Stimulated activated CD8-positive, alpha-beta memory T cell treated with anti-CD3 and anti-CD28 coated beads, Interleukin-4, amount 100 ng/mL, for 1 hour (primary cell): ENCODE measurements at places on chromosomes 4 and X.

- no peak for DNase-seq
Measured at GRCh38 chr4:68416591-68416990, 30.7 kb upstream of the TMPRSS11E start.

GRCh38 chr4:7074426-7074825 is 6.6 kb upstream of the GRPEL1 start:
- DNase-seq, result no peak

DNA sequence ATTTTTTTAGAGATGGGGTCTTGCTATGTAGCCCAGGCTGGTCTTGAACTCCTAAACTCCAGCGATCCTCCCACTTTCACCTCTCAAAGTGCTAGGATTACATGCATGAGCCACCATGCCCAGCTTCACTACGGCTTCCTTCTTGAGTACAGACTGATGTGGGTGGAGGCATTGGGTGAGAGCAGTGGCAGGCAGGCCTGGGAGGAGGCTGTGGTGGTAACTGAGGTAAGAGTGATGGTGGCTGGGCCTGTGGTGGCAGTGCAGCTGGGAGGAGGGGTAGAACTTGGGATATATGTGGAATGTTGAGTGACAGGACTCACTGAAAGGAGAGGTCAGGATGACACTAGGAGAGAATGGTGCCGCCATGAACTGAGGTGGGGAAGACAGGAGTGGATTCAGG is 80.9 kb downstream of the MED28 start:
- DNase-seq, result no peak

DNA sequence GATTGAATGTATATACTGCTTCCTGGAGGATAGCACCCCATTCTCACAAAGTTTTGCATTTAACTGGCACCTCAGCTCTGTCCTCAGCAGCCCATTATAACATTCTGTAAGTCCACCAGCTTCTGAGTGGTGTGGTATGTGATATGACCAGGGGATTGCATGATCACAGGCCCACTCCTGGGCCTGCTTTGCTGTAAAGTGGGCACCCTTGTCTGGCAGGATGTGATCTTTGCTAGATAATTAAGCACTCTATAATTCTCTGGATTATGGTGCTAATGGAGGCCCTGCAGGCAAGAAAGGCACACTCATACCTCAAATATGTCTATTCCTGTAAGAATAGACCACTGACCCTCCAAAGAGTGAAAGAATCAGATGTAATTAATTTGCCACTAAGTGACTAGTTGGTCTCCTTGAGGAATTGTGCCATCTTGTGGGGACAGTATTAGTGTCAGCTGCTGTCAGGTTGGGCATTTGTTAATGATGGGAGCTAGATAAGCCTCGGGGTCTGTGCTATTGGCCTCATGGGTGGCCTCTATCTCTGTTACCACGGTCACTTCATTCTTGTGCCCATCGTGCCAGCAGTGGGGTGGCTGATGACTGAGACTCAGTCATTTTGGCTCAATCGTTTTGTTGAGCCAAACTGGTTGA is 2.2 kb upstream of the CFI start:
- DNase-seq, result no peak

DNA sequence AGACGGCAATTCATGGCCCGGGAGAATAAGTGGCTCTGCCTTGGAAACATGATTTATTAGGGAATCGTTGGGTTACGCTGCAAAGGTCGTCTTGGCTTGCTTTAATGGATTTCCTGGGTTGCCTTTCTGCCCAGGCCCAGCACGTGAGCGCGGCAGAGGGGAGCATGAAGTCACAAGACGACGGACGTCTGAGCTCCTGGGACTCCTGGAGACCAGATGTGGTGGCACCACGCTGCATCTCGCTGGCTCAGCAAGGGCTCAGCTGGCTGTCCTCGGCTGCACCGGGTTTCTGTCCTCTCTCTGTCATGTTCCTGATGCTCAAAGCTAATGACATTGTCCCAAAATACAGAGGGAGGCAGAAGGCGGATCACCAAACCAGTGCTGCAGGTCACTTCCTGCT is 61.2 kb downstream of the C4orf50 start:
- no peak for DNase-seq
